ENCODE measurements at places on chromosomes 2 and 18. TPM values are rescaled to one million over a fixed set of nuclear protein-coding genes. Genes with fewer than 3 reads are reported as not detected.

The MYO3B gene
- total RNA-seq: not detected

The PLEKHH2 gene
- 2.5 TPM for total RNA-seq

The RIT2 gene
- not detected for total RNA-seq

The ANAPC1 gene
- 27.4 TPM for total RNA-seq

The TMEM185B gene
- 46.1 TPM for total RNA-seq

The CABLES1 gene
- total RNA-seq: 13.0 TPM

The HOXD10 gene
- 5.4 TPM for total RNA-seq

All from A549 treated with Mapracorat at 1 μM for 4 hours (cell line).